Stimulated activated CD4-positive, alpha-beta T cell treated with anti-CD3 and anti-CD28 coated beads, Interleukin-4, amount 100 ng/mL, for 48 hours (primary cell): ENCODE measurements at places on chromosomes 5 and 9.

GRCh38 chr9:25557645-25558300 is 120.5 kb downstream of the TUSC1 start:
- no peak for DNase-seq

- no peak for DNase-seq
Observed at GRCh38 chr5:78927657-78928282, 57.3 kb downstream of the ARSB start.

DNA sequence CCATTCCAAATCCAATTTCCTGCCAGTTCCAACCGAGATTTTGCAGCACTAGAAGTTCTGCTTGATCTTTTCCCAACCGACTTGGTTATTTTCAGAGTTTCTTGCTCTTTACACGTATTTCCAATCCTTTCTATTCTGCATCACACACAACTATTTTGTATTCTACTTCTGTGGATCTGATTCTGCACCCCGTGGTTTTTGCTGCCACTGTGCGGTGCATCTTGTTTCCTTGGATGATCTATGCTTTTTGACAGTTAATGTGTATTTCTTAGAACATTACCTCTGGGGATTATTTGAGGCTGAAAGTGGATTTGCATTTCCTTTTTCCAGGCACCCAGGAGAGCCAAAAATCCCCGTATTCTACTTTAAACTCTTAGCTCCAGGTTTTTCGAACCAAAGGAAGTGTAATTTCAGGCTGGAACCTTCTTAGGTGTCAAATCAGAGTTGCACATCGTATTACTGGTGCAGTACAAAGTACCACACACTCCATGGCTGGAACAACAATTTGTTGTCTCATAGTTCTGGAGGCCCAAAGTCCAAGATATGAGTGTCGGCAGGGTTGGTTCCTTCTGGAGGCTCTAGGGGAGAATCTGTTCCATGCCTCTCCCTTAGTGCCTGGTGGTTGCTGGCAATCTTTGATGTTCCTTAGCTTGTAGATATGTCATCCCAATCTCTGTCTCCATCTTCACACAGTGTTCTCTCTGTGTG is 14.7 kb upstream of the SARDH start:
- no peak for DNase-seq

DNA sequence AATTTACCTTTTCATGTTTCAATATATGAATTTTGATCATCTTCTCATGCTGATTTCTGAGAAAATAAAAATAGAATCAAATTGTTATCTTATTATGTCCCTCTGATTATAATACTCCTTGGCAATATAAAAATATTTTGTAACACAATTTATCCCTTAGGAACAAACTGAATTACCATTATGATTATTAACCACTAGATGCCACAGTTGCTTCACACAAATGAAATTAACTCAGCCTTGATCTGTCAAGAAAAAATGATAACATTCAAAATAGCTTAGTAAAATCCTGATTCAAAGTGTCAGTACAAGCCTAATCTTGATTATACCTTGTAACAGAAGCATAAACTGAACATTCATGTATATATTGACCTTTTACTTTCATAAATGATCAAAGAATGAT is 4.8 kb upstream of the CHSY3 start:
- DNase-seq = no peak

DNA sequence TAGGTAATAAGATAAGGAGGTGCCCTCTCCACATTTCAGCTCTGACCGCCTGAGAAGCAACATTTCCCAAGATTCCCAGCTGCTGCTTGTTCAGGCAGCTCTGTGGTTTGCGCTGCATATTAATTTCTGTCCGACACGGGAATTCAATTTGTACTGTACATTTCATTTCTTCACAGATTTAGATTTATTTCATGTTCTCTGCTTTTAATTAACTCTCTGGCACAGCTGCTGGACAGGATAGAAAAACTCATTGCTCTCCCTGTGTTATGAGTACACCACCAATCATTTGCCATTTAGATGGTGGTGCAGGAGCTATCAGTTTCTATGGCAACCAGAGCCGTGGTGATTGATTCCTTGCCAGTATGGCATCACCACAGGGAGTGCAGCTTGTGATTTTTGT is 558.5 kb downstream of the DMRTA1 start:
- no peak for DNase-seq

DNA sequence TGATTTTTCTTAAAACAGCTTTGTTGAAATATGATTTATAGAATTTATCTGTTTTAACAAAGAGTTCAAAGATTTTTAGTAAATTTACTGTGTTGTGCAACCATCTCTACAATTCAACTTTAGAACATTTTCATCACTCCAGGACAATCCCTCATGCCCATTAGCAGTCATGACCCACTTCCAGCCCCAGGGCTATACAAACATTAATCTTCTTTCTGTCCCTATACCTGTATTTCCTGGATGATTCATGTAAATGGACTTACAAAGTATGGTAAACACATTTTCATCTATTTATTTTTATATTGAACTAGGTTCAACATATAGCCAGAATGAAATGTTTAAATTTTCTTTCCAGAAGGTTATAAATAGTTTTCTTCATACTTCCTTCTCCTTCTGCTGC is 127.8 kb upstream of the CCDC180 start:
- no peak for DNase-seq

DNA sequence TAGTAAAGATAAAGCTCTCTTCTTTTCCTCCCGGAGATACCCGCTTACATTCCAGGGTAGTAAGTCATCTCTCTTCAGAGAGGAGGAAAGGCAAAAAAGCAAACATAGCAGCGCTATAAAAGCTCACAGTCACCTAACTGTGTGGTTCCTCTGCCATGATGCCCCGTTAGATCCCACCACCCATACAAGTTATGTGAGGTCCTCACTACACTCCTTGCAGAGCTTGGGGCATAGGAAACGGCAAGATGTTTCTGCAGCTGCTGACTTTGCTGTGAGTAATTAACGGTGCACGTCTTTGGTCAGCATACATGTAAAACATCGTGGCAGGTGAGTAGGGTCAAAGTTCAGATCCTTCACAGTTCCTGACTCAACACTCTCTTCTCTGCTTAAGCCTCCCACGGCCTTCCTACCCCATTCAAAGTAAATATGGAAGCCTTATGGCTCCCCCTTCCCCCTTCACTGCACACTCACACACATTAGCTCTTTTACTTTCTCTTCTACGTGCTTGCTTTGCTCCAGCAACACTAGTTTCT is 218.9 kb downstream of the DIRAS2 start:
- no peak for DNase-seq

- no peak for DNase-seq
Observed at GRCh38 chr5:40027400-40027799, 602.6 kb upstream of the DAB2 start.
